ENCODE measurements at places on chromosomes 4 and X.

GRCh38 chrX:96386981-96387380 is 297.7 kb upstream of the DIAPH2 start:
- no peak for DNase-seq

- DNase-seq = peak; percentile 9
Measured at GRCh38 chr4:16082426-16083240, 1.2 kb downstream of the PROM1 start.

DNA sequence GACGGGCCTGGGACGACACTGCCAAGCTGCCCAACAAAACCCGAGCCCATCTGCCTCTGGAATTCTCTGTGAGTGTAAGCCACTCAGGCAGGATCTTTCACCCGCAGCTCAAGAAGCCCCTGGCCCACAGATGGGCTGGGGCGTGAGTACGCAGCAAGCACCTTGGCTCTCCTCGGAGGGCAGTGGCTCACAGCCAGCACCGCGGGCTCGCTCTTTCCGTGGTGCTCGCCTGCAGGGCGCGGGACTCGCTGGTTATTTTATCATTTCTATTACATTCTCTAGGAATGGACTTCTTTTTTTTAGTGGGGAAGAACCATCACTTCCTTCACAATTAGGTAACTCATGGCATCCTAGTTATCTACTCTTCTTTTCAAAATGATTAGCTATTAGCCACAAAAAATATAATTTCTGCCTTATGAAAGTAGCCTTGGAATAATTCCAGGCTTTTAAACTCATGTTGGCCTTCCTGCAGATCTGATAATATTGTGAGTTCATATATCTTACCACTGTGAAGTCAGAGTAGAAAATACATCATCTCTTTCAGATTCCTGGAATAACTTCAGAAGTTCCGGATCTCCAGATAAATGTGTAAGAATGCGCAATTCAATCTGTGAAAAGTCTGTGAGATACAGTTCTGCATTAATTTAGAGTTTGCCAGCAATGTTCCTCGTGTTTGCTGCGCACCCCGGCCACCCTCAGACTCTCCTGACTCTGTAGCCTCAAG is 68.6 kb downstream of the NAT8L start:
- DNase-seq = no peak

DNA sequence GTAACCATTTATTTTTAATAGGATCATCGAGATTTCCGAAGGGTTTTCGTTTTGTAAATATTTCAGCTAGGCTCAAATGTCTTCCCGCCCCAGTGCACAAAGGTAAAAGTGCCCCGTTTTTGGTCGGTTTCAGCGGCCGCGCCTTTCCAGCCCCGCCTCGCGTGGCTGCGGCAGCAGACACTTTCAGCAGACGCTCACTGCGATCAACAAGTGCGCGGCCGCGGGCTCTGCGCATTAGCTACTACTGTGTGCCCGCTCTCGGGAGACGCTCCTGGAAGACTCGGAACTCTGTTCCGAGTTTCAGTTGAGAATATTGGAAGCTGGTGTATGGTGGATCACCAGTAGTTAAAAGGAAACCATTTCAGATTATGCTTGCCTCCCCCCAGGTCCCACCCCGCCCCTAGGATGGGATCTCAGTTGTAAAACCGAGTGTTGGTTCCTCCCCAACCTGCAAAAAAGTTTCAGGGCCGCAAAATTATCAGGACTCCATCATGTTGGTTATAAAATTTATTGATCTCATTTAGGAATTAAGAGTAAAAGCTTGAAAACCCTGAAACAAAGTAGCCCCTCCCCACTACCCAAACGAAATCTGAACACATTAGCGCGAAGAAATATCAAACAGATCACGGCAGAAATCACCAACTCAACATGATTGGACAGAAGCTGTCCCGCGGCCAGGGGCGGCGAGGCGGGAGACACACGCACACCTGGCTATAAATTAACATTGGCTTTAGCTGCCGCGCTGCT is 2.2 kb downstream of the SOX3 start:
- DNase-seq = no peak

DNA sequence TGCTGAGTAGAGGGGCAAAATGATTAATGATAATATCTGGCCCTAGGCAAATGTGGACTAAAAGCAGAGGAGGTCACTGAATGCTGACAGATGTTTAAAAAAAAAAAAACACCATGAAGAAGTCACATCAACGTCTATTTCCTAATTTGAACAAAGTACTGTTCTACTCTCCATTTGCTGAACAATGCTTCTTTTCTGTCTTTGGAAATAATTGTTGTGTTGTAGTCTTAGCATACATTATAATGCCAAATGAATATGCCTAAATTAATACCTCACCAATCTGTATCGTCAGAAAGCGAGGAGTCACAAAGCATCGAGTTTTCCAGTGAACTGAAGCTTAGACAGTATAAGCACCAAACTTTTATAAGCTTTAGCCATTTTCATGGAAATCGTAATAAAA is 140.9 kb upstream of the JADE1 start:
- no peak for DNase-seq

GRCh38 chrX:2370456-2370855 is 130.3 kb downstream of the DHRSX start:
- peak; percentile 57 for DNase-seq

DNA sequence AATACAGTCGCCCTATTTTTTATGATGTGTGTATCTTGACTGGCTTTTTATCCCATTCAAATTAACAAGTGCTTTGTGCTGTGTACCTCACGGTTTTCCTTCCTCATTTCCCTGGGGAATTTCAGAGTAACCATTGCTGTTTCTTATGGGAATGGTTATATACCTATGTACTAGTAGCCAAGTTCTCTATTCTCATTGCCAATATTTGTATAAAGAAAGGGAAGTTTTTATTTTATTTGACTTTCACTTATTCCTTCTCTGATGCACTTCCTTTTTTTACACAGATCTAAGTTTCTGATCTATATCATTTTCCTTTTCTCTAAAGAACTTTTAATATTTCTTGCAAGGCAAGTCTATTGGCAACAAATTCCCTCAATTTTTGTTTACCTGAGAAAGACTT is 181.3 kb downstream of the SOWAHB start:
- DNase-seq = no peak

DNA sequence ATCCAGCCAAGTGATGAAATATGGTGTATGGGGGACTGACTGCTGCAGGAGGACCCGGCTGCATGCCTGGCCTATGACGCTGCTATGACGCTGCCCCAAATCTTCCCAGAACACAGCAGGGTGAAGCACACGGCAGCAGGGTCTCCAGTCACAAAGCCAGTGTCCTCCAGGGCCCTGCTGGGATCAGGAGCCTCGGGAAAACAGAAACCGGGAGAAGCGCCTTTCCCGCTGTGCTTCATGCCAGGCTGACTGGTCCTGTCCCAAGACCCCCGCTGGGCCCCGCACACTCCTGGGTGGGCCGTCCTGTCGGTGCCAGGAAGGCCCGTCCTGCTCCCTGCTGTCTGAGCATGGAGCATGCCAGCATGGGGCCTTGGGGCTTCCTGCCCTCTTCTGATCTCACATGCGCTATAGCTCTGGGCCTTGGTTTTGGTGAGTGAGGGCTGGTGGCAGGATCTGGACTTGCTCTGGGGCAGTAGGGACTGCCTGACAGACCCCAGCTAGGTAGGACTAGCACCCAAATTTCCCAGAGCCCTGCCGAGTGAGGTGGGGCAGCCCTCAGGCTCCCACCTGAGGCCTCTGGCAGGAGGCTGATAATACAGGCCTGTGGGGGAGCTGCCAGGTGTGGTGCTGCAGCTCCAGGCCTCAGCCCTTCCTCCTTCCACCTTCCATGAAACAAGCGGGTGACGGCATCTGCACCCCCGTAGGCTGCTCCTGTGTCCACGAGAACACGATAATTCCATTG is 64.0 kb downstream of the ACOX3 start:
- no peak for DNase-seq

- no peak for DNase-seq
Measured at GRCh38 chr4:28890949-28891775, 1829.0 kb upstream of the PCDH7 start.

DNA sequence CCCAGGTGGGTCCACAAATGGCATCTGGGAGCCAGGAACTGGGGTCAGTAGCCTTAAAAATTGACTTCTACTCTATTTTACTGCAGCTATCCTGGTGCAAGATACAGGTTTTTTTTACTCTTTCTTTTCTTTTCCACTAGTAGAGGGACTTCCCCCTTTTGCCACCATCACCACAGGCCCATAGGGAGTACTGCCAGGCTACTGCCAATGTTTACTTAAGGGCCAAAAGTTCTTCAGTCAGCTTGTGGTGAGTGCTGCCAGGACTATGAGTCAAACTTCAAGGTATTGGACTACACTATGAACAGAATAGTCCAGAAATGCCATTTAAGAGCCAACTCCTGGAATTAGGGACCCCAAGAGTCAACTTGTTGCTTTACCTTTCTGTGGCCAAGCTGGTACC is 94.7 kb downstream of the EDA2R start:
- no peak for DNase-seq

- DNase-seq = no peak
Measured at GRCh38 chr4:126012691-126013290, 698.0 kb downstream of the FAT4 start.

GRCh38 chr4:158825433-158826036 is 56.7 kb downstream of the FNIP2 start:
- DNase-seq = no peak

DNA sequence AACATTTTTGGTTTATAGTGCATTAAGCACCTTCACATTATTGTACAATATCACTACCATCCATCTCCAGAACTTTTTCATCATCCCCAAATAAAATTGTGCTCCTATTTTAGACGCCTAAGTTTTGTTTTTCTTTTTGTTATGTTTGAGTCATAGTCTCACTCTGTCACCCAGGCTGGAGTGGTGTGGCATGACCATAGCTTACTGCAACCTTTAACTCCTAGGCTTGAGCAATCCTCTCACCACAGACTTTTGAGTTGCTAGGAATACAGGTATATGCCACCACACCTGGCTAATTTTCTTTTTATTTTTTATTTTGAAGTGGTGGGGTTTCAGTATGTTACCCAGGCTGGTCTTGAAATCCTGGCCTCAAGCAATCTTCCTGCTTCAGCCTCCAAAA is 33.9 kb downstream of the PRSS12 start:
- peak; percentile 9 for DNase-seq

GRCh38 chr4:82230306-82230705 is 143.5 kb downstream of the HNRNPD start:
- DNase-seq = no peak

DNA sequence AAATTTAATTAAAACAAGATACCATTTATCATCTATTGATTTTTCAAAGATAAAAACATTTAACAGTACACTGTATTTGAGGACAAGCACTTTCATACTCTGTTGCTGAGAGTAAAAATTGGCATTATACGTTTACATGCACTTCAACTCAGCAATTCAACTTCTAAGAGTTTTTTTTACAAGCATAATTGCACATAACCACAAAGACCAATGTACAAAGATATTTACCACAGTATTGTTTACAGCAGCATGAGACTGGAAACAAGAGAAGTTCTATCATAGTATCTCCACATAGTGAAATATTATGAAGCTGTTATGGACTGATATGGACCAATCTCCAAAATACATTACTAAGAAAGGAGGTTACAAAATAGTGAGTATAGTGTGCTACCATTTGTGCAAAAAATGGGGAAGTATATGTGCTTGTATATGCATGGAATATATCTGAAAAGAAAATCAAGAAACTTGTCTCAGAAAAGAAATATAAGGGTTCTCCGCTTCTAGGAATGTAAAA is 10.9 kb downstream of the GAB3 start:
- DNase-seq = no peak

DNA sequence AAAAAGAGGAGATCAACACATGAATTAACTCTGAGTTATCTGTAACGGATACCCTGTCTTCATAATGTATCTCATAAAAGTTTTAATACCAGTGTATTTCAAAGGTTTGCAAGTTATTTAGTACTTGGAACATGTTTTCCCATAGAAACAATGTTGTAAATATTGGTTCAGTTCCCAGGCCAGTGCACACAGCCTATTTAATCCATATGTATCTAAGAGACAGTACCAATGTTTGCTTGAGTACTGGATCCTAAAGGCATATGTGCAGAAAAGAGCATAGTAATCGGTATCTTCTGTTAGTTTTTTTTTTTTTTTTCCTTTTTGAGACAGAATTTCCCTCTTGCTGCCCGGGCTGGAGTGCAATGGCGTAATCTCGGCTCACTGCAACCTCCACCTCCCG is 46.1 kb downstream of the SLIT2 start:
- no peak for DNase-seq

DNA sequence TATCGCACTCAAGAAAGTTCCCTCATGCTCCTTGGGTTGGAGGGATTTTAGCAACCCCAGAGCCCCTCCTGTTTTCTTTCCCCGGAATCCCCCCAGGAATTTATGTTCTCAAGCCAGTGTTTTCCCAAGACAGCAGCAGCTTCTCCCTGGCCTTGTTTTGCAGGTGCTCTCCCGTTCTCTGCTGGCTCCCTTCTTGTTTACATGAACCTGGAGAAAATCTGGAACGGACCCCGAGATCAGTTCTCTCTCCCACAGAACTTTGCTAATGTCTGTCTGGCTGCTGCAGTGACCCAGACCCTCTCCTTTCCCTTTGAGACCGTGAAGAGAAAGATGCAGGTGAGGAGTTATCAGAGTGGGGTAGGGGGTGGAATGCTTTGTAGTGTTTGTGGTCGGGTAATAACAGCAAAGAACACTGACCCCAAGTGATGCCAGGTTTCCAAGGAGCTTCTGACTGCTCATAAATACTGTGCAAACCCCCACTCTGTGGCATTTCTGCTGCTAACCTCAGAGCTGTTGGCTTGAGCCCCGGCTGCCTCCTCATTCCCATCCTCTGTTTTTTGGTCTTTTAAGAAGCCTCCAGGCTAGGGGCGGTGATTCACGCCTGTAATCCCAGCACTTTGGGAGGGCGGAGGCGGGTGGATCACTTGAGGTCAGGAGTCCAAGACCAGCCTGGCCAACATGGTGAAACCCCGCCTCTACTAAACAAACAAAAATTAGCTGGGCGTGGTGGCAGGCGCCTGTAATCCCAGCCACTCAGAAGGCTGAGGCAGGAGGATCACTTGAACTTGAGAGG is 11.1 kb downstream of the SLC25A43 start:
- DNase-seq = peak; percentile 93

DNA sequence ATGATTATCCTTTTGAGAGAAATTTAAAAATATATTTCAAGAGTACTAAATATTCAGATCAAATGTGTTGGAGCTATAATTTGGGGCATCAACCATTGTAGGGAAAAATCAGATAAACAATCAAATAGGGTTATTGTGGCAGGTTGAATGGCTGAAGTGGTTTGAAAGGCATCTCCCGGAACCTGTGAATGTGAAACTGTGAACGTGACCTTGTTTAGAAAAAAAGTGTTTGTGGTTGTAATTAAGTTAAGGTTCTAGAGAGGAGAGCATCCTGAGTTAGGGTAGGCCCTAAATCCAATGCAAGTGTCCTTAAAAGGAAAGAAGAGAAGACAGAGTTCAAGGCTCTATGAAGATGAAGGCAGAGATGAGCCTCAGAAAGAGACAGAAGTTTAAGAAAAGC is 37.4 kb downstream of the ADGRA3 start:
- DNase-seq = no peak

DNA sequence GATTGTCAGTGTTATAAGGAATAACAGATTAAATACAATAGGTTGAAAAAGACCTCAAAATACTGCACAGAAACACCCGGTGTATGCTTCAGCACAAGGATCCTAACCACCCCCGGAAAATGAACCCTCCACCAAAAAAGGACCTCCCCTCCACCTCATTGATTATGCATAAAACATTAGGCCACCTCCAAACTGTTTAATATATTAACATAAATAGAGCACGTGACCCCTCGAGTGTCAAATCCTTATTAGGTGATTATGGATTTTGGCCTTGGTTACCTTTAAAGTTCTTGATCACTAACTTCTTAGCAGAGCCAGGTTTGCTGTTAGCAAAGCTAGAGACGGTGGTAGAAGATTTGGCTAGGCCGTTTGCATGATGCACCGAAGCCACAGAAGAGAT is 958 bp downstream of the CUL4B start:
- DNase-seq = peak; percentile 4

- peak; percentile 49 for DNase-seq
Measured at GRCh38 chrX:150258463-150259430, 104.4 kb upstream of the MAMLD1 start.
